ENCODE measurements at places on chromosomes 6 and 20.

DNA sequence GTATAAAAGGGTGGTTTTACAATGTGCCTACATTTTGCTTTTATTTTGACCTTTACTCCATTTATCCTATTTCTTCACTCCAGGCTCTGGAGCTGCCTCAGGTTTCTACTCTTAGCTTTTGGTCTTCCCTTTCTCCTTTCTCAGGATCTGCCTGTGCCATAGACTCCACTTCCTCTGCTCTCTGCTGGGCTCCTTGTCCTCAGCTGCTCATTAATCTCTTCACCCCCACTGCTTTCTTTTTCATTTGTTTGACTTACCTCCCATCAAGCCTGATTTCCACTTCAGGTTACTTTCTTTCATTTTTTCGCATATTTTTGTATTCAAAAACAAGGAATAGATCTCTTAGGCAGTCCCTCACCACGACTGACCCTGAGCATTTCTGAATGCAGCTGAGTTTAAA, 106.8 kb downstream of the COL19A1 start:
- no peak for DNase-seq

DNA sequence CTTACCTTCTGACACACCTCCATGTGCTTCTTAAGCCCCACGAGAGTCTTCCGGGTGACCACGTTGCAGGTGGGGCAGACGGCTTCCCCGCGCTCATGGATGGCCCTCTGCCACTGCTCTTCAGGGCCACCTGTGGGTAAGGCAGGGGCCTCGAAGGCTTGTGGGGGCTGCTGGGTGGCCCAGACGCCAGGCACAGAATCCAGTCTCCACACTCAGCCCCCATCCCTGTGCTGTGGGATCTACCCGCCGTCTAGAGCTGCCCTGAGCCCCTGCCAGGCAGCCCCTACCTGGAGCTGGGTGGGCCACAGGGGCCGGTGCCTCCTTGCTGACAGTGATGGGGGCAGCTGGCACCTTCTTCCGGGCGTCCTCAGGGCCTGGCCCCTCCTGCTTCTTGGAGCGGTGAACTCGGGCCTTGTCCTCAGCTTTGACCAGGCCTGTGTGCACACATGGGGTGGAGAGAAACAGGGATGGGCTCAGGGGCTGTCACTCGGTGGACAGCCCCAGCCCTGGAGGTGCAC, 5.9 kb downstream of the ZNF512B start:
- DNase-seq: no peak

- no peak for DNase-seq
Measured at GRCh38 chr20:62286493-62287064, 16.2 kb upstream of the ADRM1 start.

DNA sequence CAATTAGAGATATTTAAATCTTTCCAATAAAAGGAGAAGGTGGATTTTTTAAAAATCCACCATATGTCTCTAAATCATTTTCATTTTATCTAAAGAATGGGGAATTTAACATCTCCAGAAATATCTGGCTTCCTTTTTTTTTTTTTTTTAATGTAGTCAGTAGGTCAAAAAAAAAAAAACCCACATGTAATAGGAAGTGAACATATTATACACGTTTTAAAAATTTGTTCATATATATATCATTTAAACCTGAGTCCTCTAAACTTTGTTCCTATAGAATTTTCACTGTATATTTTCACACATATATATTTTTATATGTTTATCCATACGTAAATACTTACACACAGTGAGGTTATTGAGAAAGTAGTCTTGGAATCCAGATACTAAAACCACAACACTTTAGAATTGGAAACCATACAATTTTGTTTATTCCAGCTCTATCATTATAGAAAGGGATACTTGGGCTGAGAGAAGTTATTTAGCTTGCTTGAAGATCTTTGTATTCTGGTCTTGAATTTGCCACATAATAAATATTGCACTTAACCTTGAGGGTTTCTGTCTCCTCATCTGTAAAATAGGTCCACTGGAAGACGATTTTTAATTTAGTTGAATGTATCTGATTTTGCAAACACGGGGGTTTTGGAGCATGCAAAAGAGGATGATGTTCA, 62.1 kb upstream of the ZNF217 start:
- no peak for DNase-seq

DNA sequence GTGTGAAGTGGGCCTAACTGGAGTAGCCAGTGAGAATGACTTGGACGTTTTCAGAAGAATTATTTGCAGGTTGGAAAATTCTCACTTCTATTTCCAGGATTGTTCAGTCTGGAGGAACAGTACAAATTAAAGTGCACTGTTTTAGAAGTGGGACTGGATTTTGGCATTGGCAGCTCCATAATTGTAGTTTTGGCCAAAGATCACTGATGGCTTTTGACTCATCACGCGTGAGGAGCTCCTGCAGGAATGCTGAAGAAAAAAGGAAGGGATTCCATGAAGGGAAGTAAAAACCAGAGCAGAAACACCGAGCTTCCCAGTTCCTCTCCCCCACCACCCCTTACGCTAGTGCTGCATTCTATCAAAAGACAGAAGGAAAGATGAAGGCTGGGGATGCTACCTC, 103.5 kb downstream of the JARID2 start:
- no peak for DNase-seq

DNA sequence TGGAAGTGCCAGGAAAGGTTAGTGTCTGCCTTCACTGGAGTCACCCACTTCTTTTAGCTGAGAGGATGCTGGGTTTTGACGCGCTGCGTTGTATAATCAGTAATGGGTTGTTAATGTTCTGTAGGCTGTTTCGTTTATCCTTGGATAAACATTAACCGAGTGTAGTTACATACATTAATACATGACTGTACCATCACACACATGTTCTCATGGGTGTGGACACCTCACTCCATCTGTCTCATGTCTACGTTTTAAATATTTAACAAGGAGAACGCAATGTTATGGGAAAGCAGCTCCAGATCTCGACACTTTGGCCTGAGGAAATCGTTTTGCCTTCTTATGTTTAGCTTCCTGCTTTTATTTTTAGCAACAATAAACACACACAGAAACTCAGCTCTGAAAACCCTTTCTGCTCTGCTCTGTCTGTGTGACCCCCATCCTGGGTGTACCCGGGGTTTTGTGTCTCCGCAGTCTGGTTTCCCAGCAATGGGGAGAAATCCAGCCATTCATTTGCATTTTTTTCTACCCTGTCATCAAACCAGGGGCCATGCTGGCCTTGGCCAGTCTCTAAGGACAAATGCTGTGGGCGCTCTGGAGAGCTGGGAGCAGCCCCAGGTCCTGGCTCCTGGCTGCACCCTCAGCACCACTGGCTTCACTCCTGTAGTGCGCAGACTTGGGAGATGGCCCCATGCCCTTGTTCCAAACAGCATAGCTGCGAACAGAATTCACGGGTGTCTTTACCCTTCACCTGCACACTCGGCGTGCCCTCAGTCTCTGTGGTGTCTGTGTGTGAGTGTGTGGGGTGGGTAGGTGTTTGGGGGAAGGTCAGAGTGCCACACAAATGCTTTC, 110.8 kb downstream of the ERMARD start:
- no peak for DNase-seq

- no peak for DNase-seq
Measured at GRCh38 chr6:34195726-34196115, 41.0 kb upstream of the HMGA1 start.

GRCh38 chr20:38859070-38859690, 53.7 kb downstream of the PPP1R16B start:
- peak; percentile 56 for DNase-seq

DNA sequence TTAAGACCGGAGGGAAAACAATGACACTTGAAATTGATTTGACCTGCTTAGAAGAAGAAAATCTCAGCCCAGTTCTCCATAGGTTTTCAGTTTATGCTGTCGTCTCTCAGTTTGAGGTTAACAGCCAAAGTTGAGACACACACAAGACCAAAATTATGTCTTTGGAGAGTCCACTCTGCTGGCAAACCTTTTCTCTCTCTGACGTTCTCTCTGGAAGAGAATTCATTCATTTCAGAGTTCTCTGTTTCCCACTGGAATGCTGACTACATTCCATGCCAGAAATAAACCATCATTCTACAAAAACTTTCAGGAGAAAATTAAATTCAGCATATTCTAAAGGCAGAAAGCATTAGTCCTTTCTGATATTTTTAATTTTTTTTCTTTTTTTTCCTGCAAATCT, 155.2 kb downstream of the TFAP2A start:
- no peak for DNase-seq

GRCh38 chr20:16864963-16865362, 116.8 kb downstream of the OTOR start:
- no peak for DNase-seq

DNA sequence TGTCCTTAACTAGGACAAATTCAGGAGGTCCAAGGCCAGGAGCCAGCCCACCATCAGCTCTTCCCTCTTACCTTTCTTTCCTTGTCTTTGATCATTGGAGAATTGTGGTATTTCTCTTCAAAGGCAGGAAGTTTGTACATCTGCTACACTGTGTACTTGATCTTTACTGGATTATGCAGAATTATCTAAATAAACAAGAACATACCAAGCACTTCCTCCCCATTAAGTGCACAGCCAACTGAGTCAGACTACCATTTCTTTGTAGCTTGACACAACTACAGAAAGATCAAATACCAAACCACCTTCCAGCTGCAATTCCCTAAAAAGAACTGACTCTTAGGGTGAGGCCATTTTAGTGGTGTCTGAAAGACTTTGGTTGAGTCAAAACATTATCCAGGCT, 195.1 kb downstream of the HDGFL1 start:
- no peak for DNase-seq

DNA sequence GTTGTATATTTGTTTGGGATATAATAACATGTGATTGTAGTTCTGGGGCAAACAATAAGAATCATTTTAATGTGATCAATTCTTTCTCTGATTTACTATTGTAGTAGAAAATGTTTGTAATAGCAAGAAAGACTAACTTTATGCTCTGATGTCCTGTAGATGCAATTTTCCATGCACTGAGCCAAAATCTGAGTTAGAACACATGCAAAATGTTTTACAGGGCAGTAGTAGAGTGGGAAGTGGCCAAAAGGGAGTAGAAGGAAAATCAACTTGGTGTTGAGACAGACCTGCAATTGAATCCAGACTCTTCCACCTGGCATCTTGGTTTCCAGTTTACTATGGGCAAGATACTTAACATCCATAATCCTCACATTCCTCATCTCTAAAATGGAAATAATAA, 93.5 kb upstream of the BMP5 start:
- DNase-seq: no peak

- no peak for DNase-seq
Measured at GRCh38 chr6:3312604-3313231, 54.0 kb downstream of the PSMG4 start.

DNA sequence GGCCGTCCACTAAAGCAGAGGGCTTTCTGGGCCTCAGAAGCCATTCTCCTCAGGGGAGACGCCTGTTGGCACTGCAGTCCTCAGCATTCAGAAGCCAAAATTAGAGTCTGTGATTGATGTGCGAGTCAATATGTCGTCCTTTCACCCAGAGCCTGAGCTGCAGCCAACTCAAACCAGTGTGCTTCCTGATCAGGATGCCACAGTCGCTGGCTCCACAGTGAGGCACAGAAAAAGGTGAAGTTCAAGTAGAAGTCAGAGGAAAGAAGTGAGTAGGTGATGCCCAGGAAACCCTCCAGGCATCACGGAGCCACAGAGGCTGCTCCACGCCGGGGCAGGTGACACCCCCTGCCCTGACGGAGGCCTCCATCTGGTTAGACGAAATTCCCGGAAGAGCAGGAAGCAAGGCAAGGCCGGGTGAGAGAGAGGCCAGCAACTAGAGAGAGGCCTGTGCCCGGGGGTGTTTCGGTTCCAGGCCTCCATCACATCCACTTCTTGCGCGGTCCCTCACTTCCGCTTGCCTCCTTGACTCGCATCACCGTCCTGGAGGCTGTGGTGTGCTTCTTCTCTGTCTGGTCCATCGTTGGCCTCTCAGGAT, 177.7 kb upstream of the SNX9 start:
- DNase-seq: no peak

GRCh38 chr6:127686084-127686483, 109.1 kb downstream of the C6orf58 start:
- no peak for DNase-seq

GRCh38 chr6:107205058-107205998, 90.0 kb upstream of the BEND3 start:
- no peak for DNase-seq

- DNase-seq: no peak
Measured at GRCh38 chr20:63555661-63556381, 1.9 kb downstream of the FNDC11 start.

DNA sequence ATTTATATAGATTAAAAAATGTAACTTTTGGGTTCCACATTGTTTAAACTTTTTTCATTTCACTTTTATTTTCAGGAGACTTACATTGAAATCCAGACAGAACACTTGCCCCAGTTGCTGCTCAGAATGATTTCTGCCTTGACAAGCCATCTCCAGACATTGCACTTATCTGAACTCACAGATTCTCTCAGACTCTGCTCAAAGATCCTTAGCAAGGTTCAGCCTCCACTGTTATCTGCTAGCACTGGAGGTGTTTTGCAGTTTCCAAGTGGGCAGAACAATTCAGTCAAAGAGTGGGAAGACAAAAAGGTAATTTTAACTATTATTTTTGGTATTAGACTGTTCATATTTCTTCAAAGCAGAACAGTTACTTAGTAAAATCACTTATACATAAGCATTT, 58.0 kb downstream of the DOP1A start:
- DNase-seq: no peak

DNA sequence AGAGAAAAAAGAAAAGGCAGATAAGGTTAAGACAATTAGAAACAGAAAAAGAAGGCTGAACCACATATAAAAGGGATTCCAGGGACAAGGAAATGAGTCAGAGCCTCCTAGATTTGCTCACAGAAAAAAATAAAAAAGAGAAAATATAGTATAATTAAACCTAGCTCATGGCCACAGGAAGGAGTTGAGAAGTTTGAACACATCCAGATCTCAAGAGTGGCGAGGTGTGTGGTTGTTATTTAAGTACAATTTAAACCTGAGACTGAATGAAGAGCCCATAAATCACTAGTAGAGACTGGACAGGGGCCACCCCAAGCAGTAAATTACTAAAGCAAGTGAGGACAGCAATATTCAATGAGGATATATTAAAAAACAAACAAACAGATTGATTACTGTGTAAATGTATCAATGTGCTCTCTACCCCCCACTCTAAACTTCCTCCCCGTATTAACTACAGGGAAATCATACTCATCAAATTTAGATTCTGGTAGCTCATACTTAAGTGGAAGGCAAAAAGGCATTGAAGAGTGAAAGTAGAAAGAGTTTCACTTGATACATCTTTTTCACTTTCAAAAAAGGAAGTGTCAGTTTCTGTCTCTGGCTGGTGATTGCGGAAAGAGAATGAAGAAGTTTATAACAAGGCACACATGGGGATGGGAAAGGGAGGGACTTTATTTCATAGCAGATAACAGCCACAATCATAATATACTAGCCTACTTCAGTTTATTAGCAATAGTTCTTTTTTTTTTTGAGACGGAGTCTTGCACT, 49.3 kb upstream of the SCAF8 start:
- no peak for DNase-seq

Data from activated CD4-positive, alpha-beta T cell treated with anti-CD3 and anti-CD28 coated beads for 4 hours (primary cell).